ENCODE measurements at places on chromosomes 6 and 20.
A peak's percentile ranks its signal among the peaks of the same experiment; 100 is the strongest.

- peaks cover 7% of the 10 kb centered on the region for H3K36me3 ChIP-seq
- H3K4me1 ChIP-seq: peaks cover 69% of the 10 kb centered on the region
- H3K27me3 ChIP-seq: no peaks in the 10 kb centered on the region
- no peak overlapping the region for H3K4me3 ChIP-seq
- no peak for DNase-seq
Observed at GRCh38 chr6:125759959-125760457, 10.6 kb downstream of the HEY2 start.

GRCh38 chr20:16575390-16576140, 2.3 kb upstream of the KIF16B start:
- no peak for DNase-seq
- H3K4me1 ChIP-seq: peaks cover 4% of the 10 kb centered on the region
- no peaks in the 10 kb centered on the region for H3K36me3 ChIP-seq
- peak overlapping the region; percentile 74 for H3K4me3 ChIP-seq
- no peaks in the 10 kb centered on the region for H3K27me3 ChIP-seq

GRCh38 chr6:100662264-100662663, 197.5 kb upstream of the SIM1 start:
- no peak for DNase-seq
- H3K27ac ChIP-seq: no peak overlapping the region
- H3K36me3 ChIP-seq: peaks cover 3% of the 10 kb centered on the region
- no peaks in the 10 kb centered on the region for H3K27me3 ChIP-seq

DNA sequence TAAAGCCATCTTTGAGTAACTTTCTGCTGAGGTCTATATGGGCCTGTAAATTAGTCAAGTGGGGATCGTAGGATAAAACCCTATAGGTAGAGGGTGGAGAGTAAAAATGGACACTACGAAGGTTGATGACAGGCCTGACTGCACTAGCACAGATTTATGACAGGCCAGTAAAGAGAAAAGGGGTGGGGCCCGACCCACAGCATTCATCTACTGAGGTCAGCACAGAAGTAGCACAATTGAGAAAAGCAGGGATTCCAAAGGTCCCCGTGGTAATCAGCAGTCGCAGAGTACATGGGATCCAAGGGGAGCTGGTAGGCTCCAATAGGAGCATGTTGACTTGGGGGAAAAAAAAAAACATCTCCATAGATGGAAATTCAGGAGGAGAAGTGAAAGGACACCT, 660.4 kb downstream of the TFAP2A start:
- H3K4me1 ChIP-seq: no peaks in the 10 kb centered on the region
- DNase-seq: no peak
- no peaks in the 10 kb centered on the region for H3K27me3 ChIP-seq

DNA sequence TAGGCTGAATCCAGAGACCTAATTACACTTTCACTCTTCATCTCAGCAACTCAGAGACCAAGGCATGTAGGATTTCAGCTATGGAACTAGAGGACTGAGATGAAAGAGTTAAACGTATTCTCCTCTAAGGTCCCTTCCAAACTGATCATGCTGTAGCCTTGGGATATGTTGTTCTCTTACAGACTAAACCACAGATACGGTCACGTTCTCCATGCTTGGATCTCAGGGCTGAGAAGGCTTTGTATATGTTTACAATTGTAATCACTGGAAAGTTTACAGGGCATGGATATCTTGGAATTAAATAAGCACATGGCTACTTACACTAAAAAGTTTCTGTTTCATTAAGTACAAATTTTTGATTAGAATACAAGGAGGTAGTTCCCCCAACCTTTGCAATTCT, 50.1 kb downstream of the PKIB start:
- no peaks in the 10 kb centered on the region for H3K4me1 ChIP-seq
- no peak for DNase-seq
- no peaks in the 10 kb centered on the region for H3K27me3 ChIP-seq
- H3K36me3 ChIP-seq: no peaks in the 10 kb centered on the region
- H3K27ac ChIP-seq: no peak overlapping the region
- H3K4me3 ChIP-seq: no peak overlapping the region

DNA sequence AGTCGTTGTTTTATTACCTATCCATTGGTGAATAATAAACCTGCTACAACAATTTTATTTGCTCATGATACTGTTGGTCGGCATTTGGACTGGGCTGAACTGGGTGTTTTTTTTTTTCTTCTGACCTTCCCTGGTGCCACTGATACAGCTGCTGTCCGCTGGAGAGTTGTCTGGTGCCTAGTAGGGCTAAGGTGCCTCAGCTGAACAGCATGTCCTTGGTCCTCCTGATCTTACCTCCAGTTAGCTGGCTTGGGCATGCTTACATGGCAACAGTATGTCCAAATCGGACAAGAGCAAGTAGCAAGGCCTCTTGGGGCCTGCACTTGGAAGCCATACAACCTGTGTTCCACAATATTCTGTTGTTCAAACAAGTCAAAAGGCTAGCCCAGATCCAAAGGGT, 563.4 kb downstream of the BMP2 start:
- H3K36me3 ChIP-seq: no peaks in the 10 kb centered on the region
- no peaks in the 10 kb centered on the region for H3K27me3 ChIP-seq

GRCh38 chr6:170226647-170227046, 64.2 kb downstream of the DLL1 start:
- no peak for DNase-seq
- H3K27me3 ChIP-seq: no peaks in the 10 kb centered on the region
- no peak overlapping the region for H3K27ac ChIP-seq
- H3K4me1 ChIP-seq: no peaks in the 10 kb centered on the region
- H3K36me3 ChIP-seq: no peaks in the 10 kb centered on the region
- H3K4me3 ChIP-seq: no peak overlapping the region

DNA sequence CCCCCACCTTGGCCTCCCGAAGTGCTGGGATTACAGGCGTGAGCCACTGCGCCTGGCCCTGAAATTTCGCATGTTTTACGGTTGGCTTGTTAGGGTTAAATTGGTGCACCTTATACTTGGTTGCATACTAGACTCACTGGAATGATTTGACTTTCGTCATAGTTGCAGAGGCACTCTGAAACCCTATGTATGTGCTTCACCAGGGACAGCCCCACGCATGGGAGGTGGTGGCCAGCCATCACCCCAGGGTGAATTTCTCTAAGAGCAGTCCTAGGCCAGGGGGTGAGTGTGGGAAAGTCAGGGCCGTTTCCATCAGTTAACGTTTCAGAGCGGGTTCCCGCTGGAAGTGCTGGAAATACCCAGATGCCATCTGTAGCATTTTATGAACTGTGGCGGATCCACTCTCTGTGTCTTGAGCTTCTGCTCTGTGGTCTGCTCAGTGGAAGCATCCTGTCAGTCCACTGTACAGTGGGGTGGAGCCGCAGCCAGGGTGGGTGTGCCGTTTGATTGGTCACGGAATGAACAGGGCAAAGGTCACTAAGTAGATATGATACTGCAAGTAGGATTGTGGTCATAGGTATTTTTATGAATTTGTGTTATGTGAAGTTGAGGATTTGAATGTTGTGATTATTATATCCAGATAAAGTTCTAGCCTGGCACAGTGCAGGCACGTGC, 13.2 kb downstream of the DNAJC5 start:
- peaks cover 6% of the 10 kb centered on the region for H3K4me1 ChIP-seq
- H3K36me3 ChIP-seq: no peaks in the 10 kb centered on the region
- no peaks in the 10 kb centered on the region for H3K27me3 ChIP-seq
- H3K27ac ChIP-seq: no peak overlapping the region

DNA sequence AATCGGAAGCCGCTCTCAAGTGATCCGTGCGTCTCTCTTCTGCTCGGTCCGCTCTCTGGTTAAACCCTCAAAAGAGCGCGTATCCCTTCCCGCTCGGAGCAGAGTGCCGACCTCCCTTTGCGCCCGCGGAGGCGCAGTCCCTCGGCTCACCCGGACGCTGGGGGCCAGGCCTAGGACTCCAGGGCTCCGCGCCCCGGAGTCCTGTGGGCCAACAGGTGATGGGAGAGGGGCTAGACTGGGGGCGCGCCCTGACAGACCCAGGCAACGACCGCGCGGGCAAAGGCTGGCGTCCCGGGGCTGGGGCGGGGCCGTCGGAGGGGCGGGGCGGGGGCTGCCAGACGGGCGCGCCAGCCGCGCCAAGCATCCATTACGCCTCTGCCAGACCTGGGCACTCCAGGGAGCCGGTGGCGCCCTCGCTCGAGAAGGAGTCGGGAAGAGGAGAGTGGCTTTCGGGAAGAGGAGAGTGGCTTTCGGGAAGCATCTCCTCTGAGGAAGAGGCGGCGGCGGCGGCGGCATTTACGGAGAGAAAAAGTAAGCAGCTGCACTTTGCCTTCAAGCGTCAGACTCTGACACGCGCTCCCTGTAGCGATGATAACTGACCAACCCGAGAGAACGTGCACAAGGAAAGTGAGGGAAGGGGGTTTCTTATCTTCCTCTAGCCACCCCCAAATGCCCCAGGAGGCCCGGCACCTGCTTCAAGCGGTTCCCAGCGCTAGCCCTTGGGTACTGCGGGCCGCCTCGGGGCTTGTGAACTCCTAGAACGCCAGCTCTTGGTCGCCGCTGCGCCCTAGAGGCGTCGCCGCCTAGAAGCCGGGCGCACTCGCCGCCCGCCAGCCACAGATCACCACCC, 2.6 kb downstream of the EPHA7 start:
- peaks cover 7% of the 10 kb centered on the region for H3K27me3 ChIP-seq
- H3K4me3 ChIP-seq: peak overlapping the region; percentile 51
- no peak overlapping the region for H3K27ac ChIP-seq
- no peaks in the 10 kb centered on the region for H3K36me3 ChIP-seq
- DNase-seq: peak; percentile 60
- H3K4me1 ChIP-seq: peaks cover 9% of the 10 kb centered on the region

- no peak overlapping the region for H3K27ac ChIP-seq
- H3K36me3 ChIP-seq: no peaks in the 10 kb centered on the region
Observed at GRCh38 chr6:25022140-25022553, 86.4 kb upstream of the RIPOR2 start.

DNA sequence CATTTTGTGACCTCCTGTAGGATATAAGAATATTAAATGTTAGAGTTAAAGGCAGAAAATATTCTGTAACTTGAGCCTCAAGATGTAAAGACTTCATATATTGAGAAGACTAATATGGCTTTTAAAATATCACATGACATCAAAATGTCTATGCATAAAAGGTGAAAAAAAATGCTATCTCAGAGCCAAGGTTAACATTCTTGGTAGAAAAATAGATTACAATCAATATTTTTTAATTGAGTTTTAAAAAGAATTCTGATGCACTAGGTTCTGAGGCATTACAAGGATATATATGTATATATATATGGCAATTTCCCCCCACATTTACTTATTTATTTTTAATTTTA, 46.2 kb upstream of the RAB23 start:
- H3K36me3 ChIP-seq: no peaks in the 10 kb centered on the region
- H3K4me1 ChIP-seq: peaks cover 25% of the 10 kb centered on the region
- peak overlapping the region; percentile 48 for H3K27ac ChIP-seq
- no peak for DNase-seq

DNA sequence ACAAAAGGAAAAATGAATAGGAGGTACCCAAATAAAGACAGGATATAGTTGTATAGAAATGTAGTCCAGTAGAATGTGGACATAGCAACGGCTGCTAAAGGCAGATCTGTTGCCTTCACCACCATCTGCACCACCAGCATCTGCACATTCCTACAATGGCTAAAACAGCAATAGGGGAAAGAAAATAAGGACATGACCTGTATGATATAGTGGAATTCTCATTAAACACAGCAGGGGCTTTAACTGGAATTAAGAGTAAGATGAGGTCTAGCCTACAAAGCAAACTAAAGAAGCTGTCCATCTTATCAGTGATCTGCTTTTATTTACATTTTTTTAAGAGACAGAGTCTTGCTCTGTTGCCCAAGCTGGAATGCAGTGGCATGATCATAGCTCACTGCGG, 26.8 kb upstream of the SCAF8 start:
- H3K36me3 ChIP-seq: no peaks in the 10 kb centered on the region
- H3K27ac ChIP-seq: no peak overlapping the region
- no peak overlapping the region for H3K4me3 ChIP-seq
- no peaks in the 10 kb centered on the region for H3K4me1 ChIP-seq
- DNase-seq: no peak

DNA sequence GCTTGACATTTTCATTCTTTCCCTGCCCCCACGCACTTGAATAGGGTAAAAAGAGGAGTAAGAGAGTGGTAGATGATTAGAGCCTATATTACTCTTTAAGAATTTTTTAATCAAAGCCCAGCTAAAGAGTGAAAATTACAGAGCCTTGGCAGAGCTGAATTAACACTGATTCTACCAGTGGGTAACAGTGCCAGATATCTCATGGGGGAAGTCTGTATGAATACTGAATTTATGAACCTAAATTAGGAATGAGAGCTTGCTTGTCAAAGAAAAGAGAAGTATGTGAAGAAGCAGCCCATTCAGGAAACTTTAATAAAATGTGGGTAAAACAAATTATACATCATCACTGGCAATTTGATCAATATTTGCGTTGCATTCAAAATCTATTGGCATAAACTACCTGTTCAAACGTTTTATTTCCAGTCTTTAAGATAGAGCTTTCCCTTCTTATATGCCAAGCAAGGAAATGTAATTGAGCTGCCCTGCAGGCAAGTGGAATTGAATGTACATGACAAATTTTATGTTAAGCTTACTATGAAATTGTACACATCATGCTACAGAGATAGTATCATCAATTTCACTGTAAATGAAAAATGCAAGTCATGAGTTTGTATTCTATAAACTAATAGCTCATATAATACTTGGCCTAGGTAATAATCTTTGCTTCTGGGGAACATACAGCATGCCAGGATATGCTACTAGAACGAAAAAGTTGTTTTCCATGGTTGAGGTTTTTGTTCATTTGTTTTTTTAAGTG, 14.5 kb downstream of the SOBP start:
- H3K27ac ChIP-seq: no peak overlapping the region
- DNase-seq: no peak
- H3K36me3 ChIP-seq: no peaks in the 10 kb centered on the region
- H3K27me3 ChIP-seq: no peaks in the 10 kb centered on the region

GRCh38 chr6:163643866-163644265, 229.3 kb downstream of the QKI start:
- no peak overlapping the region for H3K27ac ChIP-seq
- no peak for DNase-seq
- H3K36me3 ChIP-seq: no peaks in the 10 kb centered on the region
- no peaks in the 10 kb centered on the region for H3K27me3 ChIP-seq

DNA sequence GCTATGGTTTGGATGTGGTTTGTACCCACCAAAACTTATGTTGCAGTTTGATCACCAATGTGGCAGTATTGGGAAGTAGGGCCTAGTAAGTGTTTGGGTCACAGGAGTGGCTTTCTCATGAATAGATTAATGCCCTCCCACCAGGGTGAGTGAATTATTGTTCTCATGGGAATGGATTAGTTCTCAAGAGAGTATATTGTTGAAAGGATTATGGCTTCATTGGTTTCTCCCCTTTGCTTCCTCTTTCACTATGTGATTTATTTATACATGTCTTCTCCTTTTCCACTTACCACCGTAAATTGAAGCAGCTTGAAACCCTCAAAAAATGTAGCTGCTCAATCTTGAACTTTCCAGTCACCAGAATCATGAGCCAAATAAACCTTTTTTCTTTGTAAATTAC, 10.8 kb downstream of the UFL1 start:
- no peak for DNase-seq
- no peaks in the 10 kb centered on the region for H3K27me3 ChIP-seq
- no peak overlapping the region for H3K27ac ChIP-seq
- H3K4me1 ChIP-seq: no peaks in the 10 kb centered on the region
- H3K4me3 ChIP-seq: no peak overlapping the region
- H3K36me3 ChIP-seq: peaks cover 58% of the 10 kb centered on the region

- H3K4me1 ChIP-seq: no peaks in the 10 kb centered on the region
- H3K27me3 ChIP-seq: no peaks in the 10 kb centered on the region
- H3K4me3 ChIP-seq: peak overlapping the region; percentile 68
- peak; percentile 64 for DNase-seq
- no peaks in the 10 kb centered on the region for H3K36me3 ChIP-seq
Observed at GRCh38 chr6:116564921-116565872, 6.1 kb upstream of the RWDD1 start.

All from ascending aorta (tissue), 2 donors.